Ascending aorta (tissue), 2 donors: ENCODE measurements at places on chromosomes 7 and 10. TPM values are rescaled to one million over a fixed set of nuclear protein-coding genes. Genes with fewer than 3 reads are reported as not detected.

GRCh38 chr7:36062154-36062815 lies 90.8 kb upstream of the EEPD1 start:
- DNase-seq: no peak

GRCh38 chr10:69866246-69866687 lies 64.6 kb downstream of the COL13A1 start:
- no peak for DNase-seq

DNA sequence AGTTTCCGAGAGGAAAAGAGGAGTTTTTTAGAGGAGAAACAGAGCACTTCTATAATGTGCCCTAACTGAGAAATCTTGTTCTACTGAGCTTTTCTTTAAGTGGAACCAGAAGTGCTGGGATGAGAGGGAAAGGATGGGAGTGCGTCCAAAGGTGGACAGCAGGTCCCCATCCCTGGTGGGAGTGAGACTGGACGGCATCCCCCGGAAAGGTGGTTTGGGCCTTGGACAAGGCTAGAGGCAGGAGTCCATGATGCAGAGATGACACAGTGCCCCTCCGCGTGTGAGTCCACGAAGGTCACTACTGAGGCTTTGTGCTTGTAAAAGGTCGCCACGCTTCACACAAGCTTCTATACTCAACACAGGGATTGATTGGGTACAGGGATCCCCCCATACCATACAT lies 6.1 kb upstream of the EN2 start:
- no peak for DNase-seq

DNA sequence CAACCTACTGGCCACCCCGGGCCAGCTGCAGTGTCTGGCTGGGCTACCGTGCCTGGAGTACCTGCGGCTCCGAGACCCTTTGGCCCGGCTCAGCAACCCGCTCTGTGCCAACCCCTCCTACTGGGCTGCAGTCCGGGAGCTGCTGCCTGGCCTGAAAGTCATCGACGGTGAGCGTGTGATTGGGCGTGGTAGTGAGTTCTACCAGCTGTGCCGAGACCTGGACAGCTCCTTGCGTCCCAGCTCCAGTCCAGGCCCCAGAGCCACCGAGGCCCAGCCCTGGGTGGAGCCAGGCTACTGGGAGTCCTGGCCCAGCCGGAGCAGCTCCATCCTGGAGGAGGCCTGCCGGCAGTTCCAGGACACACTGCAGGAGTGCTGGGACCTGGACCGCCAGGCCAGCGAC lies 4.2 kb downstream of the RARRES2 start:
- no peak for DNase-seq

DNA sequence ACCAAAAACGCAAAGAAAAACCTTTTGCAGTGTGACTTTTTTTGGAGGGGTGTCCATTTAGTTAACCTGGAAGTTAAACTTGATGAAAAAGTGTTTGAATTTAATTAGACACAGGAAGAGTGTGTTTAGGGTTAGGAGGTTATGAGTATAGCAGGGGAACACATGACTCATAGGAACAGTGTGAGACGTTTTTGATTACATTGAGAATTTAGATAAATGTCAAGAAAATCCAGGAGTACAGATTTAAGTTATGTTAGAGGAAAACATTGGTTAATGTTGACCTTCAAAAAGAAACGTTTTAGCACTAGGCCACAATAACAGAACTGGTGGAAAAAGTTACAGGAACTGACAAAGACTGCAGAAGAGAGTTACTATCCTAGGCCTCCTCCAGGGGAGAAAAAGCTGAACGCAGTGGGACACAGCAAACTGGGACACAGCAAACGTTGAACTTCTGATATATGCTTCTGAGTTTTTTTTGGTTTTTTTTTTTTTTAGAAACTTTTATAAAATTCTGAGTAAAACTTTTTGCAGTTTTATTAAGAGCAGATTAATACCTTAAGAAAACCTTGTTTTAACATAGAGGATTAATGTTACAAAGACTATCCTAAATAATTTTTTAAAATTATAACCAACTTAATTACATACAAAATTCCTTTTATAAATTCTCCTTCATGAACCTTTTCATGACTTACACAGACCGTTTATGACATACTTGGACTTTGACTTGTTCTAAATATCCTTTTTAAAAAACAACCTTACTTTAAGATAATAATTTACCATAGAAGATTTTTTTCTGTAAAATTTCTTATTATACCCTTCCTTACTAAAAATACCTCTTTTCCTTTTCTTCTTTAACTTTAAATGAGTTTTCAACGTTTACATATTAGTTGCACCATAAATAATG lies 22.2 kb downstream of the LANCL2 start:
- no peak for DNase-seq

DNA sequence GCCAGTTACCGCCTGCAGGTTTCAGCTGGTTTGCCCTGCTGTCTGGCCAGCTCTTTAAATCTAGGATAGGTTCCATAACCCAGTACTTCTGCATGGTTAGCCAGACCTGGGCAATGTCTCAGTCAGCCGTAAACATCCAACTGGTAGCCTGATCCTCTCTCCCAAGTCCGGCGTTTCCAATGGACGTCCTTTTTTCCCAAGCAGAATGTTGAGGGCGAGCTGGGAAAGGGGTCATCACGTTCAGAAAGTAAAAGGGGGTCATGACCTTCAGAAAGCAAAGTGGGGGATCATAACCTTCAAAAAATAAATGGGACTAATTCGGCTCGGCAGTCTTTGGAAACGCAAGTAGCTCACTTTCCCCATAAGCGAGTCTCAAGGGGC lies 430 bp downstream of the PON3 start:
- DNase-seq: no peak

The FBXO24 gene
- total RNA-seq: not detected

The EN2 gene
- not detected for total RNA-seq

The GRK5 gene
- 75.5 TPM for total RNA-seq
